NCI-H774 (cell line): ENCODE measurements at places on chromosomes 3 and 15.
A peak's percentile ranks its signal among the peaks of the same experiment; 100 is the strongest.

DNA sequence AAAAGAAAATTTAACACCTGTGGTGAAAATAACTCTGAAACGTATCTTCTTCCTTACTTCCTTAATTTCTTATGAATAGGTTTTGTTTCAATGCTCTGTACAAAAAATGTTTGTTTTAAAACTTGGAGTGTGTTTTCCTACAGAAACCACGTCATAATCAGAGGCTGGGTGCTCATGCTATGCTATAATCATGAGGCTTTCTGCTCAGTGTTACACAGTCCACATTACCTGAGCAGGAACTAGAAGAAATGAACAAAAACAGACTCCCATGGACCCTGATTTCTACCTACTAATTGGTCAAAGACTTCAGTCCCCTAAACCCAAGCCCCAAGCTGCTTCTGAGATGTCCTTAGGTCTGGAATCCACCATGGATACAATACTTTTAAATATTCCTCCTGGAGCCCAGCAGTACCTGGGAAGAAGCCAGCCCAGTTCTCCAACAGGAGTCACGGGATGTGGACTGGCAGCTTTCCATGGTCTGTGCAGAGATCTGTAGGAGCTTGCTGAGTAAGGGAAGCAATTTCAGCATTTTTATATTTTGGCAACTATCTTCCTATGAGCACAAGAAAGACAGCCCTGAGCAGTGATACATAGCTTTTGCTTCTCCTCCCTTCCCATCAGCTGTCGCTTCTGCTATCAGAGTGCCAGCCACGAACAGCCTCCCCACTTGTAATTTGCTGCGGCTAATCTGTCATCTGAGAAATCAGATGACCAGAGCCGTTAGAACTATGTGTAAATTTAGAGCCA, 65.6 kb downstream of the WDR72 start:
- DNase-seq: no peak

DNA sequence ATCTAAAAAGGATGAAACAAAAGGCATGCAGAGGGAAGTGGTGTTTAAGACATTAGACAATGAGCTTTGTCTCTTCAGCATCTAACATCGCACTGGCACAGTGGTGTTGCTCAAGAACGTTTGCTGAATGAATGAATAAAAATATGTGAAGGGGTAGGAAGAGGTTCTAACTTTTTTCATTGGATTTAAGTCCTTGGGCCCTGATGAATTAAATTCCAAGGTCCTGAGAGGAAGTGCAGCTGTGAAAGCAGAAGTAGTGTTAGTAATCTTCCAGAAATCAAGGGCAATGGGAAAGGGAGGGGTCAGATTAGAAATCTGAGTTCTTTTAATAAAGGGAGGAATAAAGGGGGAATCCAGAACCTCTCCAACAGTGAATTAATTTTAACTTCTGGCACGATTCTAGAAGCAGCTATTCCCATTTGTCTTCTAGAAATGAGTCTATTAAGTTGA, 29.6 kb downstream of the TLNRD1 start:
- no peak for DNase-seq

- peak; percentile 40 for DNase-seq
Observed at GRCh38 chr15:64460724-64461720, 644 bp downstream of the ZNF609 start.

- no peak for DNase-seq
Observed at GRCh38 chr3:190716961-190717360, 145.5 kb downstream of the GMNC start.

DNA sequence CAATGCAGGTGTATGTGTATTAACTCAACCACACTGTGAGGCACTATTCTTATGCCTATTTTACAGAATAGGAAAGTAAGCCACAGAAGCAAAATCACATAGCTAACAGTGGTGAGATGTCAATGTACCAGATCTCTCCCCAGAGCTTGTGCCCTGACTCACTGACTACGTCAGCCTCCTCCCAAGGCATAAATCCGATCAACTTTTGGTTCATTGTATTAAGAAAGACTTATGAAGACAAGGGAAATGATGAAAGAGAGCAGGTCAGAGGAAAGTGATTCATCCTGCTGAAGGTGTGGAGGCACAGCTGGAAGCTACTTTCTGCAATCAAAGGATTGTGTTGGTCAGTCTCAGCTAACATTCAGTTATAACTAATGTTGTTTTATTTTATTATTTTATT, 33.0 kb upstream of the SV2B start:
- no peak for DNase-seq

DNA sequence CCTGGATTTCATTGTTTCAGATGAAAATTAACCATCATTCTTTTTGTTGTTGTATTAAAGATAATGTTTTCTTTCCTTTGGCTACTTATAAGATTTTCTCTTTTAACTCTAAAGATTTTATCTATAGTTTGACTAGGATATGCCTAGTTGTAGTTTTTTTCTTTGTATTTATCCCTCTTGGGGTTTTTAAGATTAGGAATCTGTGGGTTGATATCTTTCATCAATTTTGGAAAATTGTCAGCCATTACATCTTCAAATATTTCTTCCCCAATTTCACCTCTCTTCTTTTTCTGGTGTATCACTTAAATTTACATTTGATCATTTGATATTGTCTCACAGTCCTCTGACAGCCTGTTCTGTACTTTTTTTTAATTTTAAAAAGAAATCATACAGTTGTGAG, 32.5 kb upstream of the LIMD1 start:
- DNase-seq: no peak

- no peak for DNase-seq
Observed at GRCh38 chr3:34155108-34155507, 356.7 kb downstream of the PDCD6IP start.

GRCh38 chr3:2166552-2166951, 67.9 kb downstream of the CNTN4 start:
- DNase-seq: no peak

DNA sequence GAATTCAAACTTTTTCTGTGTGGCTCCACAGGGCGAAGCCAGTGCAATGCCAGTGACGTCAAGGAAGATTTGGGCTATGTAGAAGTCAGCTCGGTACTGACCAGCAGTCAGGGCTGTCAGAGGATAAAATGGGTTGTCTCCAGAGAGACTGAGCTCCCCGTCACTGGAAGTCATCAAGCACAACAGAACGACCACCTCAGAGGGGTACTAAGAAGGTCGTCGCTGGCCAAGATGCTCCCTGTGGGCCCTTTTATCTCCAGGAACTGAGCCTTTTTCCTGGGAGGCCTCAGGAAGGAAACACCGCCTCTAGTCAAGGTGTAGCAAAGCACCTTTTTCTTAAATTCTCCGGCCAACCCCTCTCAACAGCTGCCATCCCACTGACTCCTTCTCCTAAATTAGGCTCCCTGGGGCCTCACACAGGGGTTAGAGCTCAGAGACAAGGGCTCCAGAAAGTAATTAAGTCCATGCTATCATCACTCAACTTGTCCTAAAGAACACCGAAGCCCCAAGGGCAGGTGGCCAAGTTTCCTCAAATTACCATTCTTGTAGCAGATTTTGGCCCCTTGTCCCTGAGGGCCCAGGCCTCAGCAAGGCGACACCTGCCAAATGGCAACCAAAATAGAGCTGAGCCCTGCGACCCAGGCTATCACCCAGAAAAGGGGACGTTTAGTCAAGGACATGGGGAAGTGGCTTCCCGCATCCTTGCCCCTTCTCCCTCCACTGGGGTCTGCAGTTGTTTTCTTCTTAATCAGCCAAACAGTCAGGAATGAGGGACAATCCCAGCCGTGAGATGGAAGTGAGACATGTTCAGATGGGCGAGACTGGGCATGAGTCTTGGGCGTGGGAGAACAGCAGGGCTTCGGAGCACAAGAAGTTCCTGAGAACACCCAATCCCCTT, 48.0 kb downstream of the SSUH2 start:
- no peak for DNase-seq

GRCh38 chr3:129348734-129349133, 70.1 kb downstream of the HMCES start:
- no peak for DNase-seq

DNA sequence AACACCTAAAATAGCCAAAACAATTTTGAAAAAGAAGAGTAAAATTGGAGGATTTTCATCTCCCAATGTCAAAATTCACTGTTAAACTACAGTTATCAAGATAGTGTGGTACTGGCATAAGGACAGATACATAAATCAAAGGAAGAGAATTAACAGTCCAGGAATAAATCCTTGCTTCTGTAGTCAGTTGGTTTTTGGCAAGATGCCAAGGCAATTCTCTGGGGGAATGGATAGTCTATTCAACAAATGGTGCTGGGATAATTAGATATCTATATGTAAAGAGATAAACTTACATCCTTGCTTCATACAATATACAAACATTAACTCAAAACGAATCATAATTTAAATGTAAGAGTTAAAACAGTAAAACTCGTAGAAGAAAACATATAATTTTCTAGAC, 57.9 kb upstream of the SELENOK start:
- DNase-seq: no peak

- DNase-seq: no peak
Observed at GRCh38 chr3:23302271-23302670, 99.1 kb downstream of the UBE2E2 start.

- DNase-seq: no peak
Observed at GRCh38 chr3:13727890-13728289, 152.0 kb downstream of the WNT7A start.

DNA sequence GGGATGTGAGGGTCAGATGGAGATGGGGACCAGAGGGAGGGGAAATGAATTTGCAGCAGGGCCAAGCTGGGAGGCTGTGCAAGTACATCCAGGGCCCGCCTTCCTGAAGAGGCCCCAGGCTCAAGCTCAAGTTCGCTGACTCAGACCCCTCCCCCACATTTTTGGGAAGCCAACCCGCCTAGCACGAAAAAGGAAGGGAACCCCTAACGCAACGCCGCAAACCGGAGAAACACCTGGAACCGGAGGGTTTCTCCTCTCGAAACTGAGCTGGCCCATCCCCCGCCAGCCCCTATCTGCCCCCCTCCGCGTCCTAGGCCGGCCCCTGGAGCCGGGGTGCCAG, 624 bp downstream of the AP3B2 start:
- no peak for DNase-seq

- no peak for DNase-seq
Observed at GRCh38 chr15:41231422-41232226, 556 bp downstream of the CHP1 start.

- no peak for DNase-seq
Observed at GRCh38 chr15:58348095-58348812, 83.5 kb upstream of the LIPC start.

- peak; percentile 7 for DNase-seq
Observed at GRCh38 chr3:17412950-17413530, 329.4 kb downstream of the TBC1D5 start.

GRCh38 chr15:41881920-41882688, 11.7 kb downstream of the SPTBN5 start:
- no peak for DNase-seq

- no peak for DNase-seq
Observed at GRCh38 chr3:7075901-7076300, 215.0 kb downstream of the GRM7 start.

GRCh38 chr3:179933914-179934313, 102.8 kb downstream of the PEX5L start:
- DNase-seq: no peak

DNA sequence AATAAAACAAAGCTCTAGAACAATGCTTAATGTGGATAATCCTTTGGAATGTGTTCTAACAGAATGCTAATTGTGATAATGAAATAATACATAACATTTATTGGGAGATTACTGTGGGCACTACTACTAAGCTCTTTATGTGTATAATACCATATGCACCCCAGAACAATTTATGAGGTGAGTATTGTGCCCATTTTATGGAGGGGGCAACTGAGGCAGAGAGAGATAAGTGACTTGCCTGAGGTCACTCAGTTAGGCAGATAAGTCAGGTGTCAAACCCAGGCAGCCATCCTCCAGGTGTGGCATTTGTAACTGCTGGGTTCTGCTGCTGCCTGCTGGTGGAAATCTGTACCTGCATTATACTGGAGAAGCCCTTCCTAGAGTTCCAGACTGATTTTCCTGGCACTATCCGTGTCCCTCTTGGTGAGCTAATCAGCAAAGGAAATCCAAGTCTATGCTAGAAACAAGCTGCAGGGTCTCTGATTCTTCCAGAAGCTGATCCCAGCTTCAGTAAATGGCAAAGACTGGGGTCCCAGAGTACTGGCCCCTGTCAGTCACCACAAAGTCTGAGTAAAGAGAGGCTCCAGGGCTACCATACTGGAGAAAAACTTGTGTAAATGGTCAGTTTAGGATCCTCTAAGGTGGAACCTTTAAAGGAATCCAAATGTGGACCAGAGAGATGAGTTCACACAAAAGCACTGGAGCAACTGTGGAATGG, 22.6 kb upstream of the RBP1 start:
- peak; percentile 41 for DNase-seq

- DNase-seq: no peak
Observed at GRCh38 chr15:40095371-40096093, 13.1 kb downstream of the BMF start.

GRCh38 chr15:25680686-25681025, 182.5 kb downstream of the ATP10A start:
- no peak for DNase-seq

DNA sequence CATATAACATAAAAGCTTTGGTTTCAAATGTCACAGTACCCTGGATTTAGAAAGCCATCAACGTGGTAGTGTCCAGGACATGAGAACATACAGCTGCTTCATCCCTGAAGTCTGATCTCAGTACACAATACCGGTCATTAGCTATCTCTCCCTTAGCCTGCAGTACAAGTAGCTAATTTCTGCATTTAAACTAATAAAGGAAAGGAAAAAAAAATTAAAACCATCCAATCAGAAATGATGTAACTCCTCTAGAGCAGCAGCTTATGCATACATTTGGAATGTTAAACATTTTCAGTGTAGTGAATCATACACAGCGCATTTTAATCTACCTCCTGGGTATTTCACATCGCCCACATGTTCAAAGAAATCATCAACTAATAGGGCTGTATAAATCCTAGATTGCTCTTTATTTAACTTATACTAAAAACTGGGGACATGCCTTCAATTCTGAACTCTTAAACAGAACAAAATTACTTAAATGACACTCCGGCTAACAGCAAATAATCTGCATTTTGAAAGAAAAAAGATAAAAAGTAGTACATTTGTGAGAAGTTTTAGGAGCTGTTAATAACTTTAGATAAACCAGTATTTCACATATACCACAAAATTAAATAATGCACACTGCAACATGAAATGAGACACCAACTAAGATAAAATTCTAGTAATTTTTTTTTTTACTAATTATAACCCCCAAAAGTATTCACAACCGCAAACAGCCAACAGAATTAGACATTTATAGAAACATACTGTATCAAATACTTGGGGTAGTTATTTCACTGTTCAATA, 3.7 kb downstream of the IGF2BP2 start:
- no peak for DNase-seq

GRCh38 chr3:34882764-34883163, 756.6 kb upstream of the ARPP21 start:
- no peak for DNase-seq

DNA sequence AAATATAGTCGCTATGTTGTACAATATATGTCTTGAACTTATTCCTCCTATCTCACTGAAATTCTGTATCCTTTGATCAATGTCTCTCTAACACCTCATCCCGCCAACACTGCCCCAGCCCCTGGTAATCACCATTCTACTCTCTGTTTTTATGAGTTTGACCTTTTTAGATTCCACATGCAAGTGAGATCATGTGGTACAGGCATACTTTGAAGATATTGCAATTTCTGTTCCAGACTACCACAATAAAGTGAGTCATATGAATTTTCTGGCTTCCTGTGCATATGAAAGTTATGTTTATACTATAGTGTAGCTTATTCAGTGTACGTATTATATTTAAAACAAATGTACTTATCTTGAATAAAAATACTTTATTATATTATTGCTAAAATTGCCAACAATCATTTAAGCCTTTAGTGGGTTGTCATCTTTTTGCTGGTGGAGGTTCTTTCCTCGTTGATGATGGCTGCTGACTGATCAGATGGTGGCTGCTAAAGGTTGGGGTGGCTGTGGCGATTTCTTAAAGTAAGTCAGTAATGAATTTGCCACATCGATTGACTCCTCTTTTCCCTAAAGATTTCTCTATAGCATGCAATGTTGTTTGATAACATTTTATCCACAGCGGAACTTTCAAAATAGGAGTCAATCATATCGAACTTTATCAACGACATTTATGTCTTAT, 257.2 kb downstream of the NFKBIZ start:
- no peak for DNase-seq
